Brain pericyte (primary cell): ENCODE measurements at places on chromosomes 11 and 22.
A peak's percentile ranks its signal among the peaks of the same experiment; 100 is the strongest.

GRCh38 chr22:20652130-20652529, 121.8 kb upstream of the SERPIND1 start:
- DNase-seq = no peak

DNA sequence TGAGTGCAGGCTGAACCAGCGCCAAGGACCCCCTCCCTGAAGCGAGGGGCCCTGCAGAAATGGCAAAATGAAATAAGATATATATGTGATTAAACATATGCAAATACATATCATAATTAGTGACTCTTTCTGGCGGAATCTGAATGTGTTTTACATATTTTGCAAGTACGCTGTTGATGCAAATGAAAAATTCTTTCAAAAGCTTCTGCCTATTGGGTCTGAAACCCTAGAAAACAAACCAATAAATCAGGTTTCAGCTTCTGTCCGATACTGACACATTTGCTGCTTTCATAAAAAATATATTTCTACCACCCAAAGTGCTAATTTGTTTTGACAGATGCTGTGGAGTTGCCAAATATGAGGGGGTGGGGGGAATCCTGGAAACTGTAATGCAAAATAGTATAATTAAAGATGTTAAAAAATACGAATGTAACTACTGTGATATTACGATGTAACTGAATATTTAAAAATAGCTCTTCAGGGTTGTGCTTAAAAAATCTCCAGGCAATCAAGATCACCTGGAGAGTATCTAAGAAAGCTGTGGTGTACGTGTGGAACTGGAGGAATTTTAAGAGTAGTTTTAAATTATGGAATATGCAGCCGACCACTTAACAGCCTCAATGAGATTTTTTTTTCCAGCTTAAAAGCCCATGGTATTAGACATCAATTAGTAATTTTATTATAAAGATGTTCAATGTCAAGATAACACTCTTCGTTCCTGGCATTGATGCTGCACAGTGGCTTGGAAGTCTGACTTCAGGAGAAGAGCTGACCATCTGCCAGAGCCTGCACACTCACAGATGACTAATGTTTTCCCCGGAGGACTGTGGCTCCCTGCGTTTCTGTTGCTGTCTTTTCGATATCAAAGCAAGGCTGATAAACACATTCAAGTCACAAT, 122.2 kb upstream of the RCN1 start:
- DNase-seq = no peak

DNA sequence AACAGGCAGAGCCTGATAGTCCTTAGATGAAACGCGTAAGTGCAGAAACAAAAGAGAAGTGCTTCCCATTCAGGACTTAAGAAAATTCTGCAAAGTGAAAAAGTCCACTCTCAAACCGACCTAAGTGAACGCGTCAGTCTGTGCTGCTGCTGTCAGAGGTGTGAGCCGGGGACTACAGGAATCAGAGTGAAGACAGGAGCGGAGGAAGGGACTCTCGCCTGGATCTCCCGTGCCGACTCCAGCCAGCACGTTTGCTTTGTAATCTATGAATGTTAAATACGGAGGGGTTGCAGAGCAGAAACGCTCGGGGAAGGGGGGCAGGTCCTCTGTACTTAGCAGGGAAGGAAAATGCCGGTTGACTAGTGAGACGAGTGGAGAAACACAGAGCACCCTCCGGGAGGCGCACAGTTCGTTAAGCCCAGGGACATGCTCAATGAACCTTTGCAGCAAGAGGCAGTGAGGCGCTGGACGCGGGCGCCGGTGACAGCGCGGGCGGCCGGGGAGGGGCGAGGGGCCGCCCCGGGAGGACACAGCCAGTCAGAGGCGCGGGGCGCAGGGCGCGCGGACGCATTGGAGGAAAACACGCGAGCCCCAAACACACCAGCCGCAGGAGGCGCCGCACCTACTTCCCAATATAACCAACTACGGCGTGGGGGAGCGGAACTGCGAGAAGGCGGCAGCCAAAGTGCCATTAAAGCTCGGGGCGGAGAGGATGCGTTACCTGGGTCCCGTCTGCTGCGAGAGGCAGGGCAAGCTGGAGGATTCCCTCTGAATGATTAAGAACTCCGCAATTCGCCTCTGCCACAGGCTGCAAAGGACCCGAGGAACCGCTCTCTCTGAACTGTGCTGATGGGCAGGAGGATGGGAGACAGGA, at the start of gene CNTN5:
Gene CNTN5, plus strand, starts transcription at position 598 of the 874 bp plus-strand sequence.
- no peak for DNase-seq

- DNase-seq = no peak
Measured at GRCh38 chr11:69640995-69641581, at the start of gene CCND1. Gene CCND1, plus strand, starts transcription at chr11:69641156. Its CDS starts 158 bp downstream, at chr11:69641314.

DNA sequence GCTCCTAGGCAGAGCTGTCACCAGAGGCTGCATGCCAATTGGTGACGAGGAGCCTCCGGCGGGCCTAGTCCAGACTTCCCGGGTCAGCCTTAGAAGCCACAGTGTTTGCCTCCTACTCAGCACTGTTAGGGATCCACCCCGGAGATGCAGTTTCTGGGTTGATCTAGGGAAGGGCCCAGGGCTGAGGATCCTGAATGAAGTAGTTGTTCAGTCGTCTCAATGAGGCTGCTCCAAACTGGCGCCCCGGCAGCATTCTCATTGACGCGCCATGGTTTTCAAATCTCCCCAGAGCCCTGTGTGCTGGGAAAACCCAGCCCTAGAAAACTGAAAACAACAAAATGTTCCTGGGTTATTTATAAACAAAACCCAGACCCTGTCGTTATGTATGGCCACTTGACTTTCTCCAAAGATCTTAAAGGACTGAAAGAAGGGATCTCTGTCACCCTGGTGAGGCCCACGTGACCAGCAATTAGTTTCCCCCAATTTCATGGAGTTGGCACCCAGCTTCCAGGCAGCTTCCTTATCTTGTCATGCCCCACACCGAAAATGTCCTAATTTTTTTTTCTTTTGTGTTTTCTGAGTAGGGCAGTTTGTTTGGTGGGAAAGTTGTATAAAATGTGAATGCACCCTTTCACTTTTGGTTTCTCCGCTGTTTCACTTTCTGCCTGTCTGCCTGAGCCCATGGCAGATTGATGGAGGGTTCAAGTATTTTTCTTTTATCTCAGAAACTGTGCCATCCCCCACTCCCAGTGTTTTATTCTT, 2.0 kb upstream of the EHD1 start:
- DNase-seq = no peak

DNA sequence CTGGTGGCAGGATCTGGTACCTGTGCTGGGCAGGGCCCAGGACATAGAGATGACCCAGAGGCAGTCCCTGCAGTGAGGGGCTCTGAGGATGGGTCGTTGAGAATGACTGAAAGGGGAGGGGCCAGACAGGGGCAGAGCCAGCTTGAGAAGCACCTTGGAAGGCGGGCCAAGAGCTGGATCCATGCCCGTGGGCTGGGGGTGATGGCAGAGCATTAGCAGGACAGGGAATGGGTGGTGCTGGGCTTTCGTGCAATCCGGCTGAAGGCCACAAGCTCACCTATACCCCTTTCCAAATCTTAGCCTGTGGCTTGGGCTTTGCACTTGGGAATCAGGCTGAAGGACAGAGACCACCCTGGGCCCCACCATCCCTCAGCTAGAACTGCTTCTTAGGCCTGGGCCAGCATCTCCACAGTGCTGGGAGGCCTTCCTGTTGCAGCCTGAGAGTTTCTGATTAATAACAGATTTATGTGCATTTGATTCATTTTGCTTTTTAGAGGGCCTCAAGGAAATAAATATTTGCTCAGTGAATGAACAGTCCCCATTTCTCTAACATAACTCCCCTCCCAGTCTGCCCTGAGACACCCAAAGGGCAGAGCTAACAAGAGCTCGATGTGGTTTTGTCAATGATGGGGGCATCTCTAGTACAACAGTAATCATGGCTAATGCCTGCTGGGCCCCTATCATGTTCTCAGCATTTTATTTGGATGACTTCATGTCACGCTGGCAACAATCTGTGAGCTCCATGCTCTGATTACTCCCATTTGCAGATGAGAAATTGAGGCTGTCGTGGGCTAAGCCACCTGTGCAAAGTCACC, 39.3 kb downstream of the RIBC2 start:
- DNase-seq = no peak

DNA sequence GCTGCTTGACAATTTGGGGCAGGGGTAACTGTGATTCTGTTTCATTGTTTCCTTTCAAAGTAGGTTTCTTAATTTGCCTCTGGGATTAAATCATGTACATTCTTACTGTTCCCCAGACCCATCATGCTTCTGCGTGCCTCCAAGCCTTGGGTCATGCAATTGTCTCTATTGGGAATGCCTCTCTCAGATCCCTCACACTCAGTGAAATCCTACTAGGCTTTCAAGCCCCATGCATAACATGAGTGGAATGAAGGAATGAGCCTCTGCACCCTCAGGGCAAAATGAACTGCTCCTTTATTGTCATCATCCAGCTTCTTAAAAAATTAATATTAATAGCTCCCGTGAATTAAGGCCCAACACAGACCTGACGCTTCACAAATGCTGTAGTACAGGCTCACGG, 381.7 kb downstream of the TENM4 start:
- no peak for DNase-seq

DNA sequence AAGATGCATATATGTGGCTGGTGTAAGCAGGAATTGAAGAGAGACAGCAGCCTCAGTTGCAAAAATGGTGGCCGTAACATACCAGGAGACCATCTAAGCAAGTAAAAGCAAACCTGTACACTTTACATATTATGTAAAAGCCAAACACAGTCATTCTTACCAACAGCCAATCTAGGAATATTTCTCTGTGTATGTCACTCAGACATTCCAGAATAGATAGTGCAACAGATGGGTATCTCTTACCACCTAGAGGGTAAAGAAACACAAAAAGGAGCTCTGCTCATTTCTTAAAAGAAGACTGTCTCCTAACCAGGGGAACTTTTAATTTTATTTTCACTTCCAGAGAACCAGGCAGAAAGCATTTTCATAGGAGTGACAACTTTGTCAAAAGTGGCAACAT, 38.7 kb downstream of the GLYAT start:
- DNase-seq = no peak

GRCh38 chr22:31130873-31131272, 8.1 kb downstream of the INPP5J start:
- DNase-seq = no peak

- DNase-seq = peak; percentile 10
Measured at GRCh38 chr11:121961321-121961801, 154.7 kb downstream of the BLID start.

DNA sequence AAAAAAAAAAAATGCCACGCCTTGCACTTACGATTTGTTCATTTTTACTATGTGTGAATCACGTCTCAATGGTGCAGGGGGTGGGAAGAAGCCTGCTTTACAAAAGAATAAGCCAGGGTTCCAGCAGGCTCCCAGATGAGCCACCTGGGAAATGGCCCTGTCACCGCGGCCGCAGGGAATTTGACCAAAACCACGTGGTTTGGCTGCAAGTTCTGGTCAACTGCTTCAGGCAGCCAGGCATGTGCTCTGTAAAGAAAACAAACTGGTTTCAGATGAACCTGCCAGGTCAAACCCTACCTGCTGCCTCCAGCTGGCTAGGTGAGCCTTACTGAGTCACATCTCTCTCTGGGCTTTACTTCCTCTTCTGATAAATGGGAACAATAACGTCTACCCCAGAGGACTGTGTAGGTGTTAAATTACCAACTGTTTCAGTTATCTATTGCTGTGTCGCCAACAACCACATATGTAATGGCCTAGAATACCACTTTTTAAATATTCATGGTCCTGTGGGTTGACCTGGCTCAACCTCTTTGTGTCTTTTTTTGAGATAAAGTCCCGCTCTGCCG, 30.5 kb upstream of the GCAT start:
- no peak for DNase-seq

- no peak for DNase-seq
Measured at GRCh38 chr11:13777341-13777985, 109.0 kb downstream of the FAR1 start.

DNA sequence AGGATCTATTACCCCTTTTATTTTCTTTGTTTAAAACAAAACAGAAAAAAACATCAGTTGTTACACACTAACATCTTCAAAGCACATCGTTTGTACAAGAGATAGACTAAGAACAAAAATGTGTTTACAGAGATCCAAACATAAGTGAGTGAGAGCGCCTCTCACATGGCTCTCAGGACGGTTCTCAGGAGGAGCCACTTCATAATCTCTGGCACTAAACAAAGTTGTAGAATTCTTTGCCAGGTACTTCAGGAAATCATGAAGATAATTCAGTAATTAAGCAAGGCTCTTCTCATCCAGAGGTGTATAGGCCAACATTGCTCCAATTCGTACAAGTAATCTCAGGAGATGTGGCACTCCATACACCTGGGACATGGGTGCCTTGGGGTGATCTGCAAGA, 29.8 kb downstream of the PDE3B start:
- DNase-seq = no peak

- DNase-seq = no peak
Measured at GRCh38 chr22:33879796-33880195, 40.5 kb downstream of the LARGE1 start.

- DNase-seq = no peak
Measured at GRCh38 chr22:39182478-39183030, 30.1 kb upstream of the CBX7 start.

GRCh38 chr11:30868626-30869081, 282.5 kb upstream of the MPPED2 start:
- DNase-seq = no peak

GRCh38 chr11:82631722-82632630, 101.7 kb downstream of the FAM181B start:
- no peak for DNase-seq

DNA sequence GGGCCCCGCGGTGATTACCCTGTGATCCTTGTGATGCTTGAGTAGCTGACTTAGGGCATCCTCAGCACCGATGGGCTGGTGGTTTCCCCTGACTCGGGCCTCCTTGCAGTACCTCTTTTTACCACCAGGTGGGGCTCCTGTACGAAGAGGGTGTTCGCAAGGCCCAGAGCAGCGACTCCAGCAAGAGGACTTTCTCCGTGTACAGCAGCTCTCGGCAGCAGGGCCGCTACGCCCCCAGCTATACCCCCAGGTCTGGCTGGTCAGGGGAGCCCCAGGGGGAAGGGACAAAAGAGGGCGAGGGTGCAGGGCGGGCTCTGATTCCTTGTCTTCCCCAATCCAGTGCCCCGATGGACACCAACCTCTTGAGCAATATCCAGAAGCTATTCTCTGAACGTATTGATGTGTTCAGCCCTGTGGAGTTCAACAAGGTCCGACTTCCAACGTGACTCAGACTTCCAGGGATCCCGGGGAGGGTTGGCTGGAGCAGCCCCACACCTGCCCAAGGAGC, 1.3 kb upstream of the TM7SF2 start:
- DNase-seq = peak; percentile 63

DNA sequence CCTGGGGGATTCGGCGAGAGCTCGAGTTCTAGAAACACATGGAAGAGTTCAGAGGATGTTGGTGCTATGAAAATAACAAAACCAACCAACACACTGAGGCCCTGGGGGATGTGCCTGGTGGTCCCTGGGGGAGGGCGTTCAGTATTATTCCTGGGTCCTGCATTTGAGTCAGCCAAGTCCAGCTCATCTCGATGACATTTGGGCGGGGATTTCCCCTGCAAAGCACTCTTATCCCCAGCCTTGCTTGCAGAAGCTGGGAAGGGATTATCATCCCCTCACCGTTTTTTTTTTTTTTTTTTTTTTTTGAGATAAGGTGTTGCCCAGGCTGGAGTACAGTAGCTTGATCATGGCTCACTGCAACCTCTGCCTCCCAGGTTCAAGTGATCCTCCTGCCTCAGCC, 2.1 kb upstream of the SMIM38 start:
- no peak for DNase-seq
